ENCODE measurements at places on chromosomes 5 and 9.

GRCh38 chr9:127637322-127637847 is 25.3 kb downstream of the STXBP1 start:
- no peak for DNase-seq

- no peak for DNase-seq
Observed at GRCh38 chr9:107600060-107600573, 110.5 kb upstream of the KLF4 start.

GRCh38 chr5:93018461-93018860 is 562.6 kb downstream of the NR2F1-AS1 start:
- no peak for DNase-seq

GRCh38 chr9:13876741-13877140 is 437.2 kb downstream of the NFIB start:
- no peak for DNase-seq

- DNase-seq = no peak
Observed at GRCh38 chr5:72621576-72621975, 114.4 kb upstream of the ZNF366 start.

DNA sequence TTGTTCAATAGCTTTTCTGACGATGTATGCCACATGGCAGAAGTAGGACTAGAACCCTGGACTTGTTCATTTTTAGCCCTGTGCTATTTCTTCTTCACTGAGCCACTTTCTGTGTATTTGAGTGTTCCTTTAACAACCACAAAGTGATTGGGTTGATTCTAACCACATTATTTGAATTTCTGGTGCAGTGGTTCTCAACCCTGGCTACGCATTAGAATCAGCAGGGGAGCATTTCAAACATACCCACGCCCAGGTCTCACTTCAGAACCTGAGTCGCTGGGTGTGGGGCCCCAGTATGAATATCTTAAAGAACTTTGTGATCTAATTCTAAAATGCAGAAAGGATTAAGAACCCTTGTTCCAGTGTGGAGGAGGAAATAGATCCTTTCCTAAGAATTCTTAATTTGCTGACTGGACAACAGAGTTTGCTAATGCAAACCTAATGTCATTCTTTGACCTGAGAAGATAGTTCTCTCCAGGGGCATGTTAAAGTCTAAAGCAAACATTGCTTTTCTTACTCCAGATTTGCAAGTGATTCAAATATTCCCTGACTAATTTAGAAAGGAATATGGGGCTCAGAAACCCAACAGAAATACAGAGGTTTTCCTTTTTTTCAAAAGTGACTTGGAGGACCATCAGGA is 75.4 kb upstream of the GDNF start:
- no peak for DNase-seq

DNA sequence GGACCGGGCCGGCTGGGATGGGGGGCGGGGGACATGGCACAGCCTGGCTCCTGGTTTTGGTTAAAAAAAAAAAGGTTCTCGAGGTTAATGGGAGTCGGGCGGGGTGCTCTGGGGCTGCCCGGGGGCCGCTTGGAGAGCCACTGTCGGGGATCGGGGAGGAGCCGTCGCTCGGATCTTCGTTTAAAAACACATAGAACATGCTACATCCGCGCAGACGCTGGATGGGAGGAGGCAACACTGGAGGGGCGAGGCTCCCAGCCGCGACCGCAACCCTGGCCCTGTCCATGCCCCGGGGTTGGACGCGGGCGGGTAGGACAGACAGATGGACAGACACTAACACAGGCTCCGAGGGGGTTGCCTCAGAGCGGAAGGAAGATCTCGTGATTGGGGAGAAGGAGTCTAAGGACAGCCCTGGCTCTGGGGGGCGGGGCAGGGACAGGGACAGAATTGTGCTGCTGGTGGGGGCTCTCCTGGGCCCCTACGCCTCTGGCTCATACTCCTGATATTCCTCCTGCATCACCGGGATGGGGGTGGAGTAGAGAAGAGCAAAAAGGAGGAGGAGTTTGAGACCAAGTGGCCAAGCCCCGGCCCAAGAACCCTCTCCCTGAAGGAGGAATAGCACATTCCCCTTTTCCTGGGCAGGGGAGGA is 9.9 kb downstream of the SNCB start:
- no peak for DNase-seq
